ENCODE measurements at places on chromosomes 7 and 10.

- no peak for DNase-seq
- H3K4me1 ChIP-seq = no peaks in the 10 kb centered on the region
- no peaks in the 10 kb centered on the region for H3K36me3 ChIP-seq
- H3K4me3 ChIP-seq = no peak overlapping the region
These were observed 14.6 kb downstream of the PALS2 start for GRCh38 chr7:24587853-24588252.

GRCh38 chr7:18177815-18178660 lies 150.4 kb upstream of the PRPS1L1 start:
- H3K4me3 ChIP-seq = peak overlapping the region; percentile 27
- no peaks in the 10 kb centered on the region for H3K27me3 ChIP-seq
- peak overlapping the region; percentile 85 for H3K27ac ChIP-seq
- no peaks in the 10 kb centered on the region for H3K36me3 ChIP-seq
- peak; percentile 77 for DNase-seq

DNA sequence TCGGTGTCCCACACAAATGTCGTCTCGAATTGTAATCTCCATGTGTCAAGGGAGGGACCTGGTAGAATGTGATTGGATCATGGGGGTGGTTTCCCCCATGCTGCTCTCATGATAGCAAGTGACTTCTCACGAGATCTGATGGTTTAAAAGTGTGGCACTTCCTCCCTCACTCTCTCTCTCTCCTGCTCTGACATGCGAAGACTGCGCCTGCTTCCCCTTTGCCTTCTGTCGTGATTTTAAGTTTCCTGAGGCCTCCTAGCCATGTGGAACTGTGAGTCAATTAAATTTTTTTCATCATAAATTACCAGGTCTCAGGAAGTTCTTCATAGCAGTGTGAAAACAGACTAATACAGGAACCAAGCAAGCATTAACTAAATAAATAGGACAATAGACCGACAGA lies 229.1 kb downstream of the GFRA1 start:
- no peaks in the 10 kb centered on the region for H3K4me1 ChIP-seq
- no peaks in the 10 kb centered on the region for H3K36me3 ChIP-seq
- no peak overlapping the region for H3K4me3 ChIP-seq

GRCh38 chr7:130506358-130506757 lies 14.5 kb downstream of the MEST start:
- no peak for DNase-seq
- H3K27me3 ChIP-seq = no peaks in the 10 kb centered on the region
- H3K4me3 ChIP-seq = no peak overlapping the region
- H3K36me3 ChIP-seq = peaks cover 18% of the 10 kb centered on the region
- no peaks in the 10 kb centered on the region for H3K4me1 ChIP-seq
- H3K27ac ChIP-seq = no peak overlapping the region
